Activated naive CD8-positive, alpha-beta T cell treated with anti-CD3 and anti-CD28 coated beads for 36 hours (primary cell): ENCODE measurements at places on chromosomes 11 and 22. TPM values are rescaled to one million over a fixed set of nuclear protein-coding genes. Genes with fewer than 3 reads are reported as not detected.

Gene SOX10
- total RNA-seq: not detected

Gene CDKN1C
- 1.0 TPM for total RNA-seq

Gene MS4A15
- not detected for total RNA-seq

Gene MS4A4A
- total RNA-seq: not detected

Gene NXPE2
- not detected for total RNA-seq

Gene OR51B5
- total RNA-seq: not detected

Gene TRIM49B
- total RNA-seq: not detected

Gene ANO5
- 0.28 TPM for total RNA-seq

Gene PATE2
- total RNA-seq: not detected

Gene DNAJC24
- 22.8 TPM for total RNA-seq

Gene TRIM22
- 143 TPM for total RNA-seq

Gene FOLR2
- not detected for total RNA-seq

Gene KRTAP5-2
- total RNA-seq: not detected

Gene IL10RA
- total RNA-seq: 39.6 TPM

Gene B4GAT1
- total RNA-seq: 10.0 TPM

Gene PGA4
- not detected for total RNA-seq

Gene PLAAT5
- total RNA-seq: 0.18 TPM
